ENCODE measurements at places on chromosomes 6 and 20.

DNA sequence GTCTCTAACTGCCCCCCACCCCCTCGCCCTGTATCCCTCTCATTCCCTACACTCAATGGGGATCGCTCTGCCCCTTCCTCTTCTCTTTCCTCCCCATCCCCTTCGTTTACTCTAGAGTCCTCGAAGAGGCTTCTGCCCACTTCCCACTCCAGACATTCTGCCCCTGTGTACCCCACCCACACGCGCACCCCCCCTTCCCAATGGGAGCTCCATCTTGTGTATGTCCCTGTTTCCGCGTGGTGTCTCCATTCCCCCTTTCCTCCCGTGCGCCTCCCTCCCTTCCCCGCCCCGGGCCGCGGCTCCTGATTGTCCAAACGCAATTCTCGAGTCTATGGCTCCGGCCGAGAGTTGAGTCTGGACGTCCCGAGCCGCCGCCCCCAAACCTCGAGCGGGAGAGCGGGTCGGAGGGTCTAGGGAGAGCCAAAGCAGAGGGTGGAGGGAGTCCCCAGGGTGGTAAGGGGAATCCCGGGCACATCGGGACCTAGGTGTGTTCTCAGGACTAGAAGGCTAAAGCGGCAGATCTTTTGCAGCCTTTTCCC, 679 bp upstream of the RING1 start:
- DNase-seq: no peak

DNA sequence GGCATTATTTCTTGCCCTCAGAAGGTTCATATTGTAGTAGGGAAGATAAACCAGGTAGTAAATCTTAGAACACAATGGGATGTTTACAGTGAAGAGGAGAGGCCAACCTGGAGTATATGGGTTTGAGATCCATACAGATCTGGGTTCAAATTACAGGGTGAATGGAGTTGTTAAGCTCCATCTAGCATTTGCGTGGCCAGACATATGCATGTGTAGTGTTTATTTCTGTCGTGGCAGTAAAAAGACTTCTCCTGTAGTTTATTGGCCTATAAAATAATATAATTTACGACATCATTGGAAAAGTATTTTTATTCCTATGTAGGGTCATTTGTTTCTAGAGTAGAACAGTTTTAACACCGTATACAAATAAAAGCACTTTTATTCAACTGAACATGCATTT, 25.2 kb upstream of the TULP4 start:
- no peak for DNase-seq

DNA sequence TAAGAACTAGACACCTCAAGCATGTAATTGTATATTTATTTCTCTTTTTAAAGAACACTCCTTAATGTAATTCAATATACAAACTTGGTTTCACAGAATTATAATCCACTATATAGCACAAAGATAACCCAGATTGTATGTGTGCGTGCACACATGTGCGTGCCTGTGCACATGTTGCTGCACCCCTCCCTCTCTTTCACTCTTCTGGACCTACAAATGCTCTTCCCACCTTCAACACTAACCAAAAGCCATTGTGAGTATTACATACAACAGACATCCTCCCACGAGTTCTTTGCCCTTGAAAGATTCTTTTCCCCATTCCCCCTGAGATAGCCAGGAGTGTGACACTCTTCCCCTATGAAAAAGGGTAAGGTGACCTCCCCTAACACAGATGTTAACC, 193.5 kb downstream of the HIVEP2 start:
- DNase-seq: no peak

- DNase-seq: no peak
Measured at GRCh38 chr6:163655217-163656121, 241.0 kb downstream of the QKI start.

DNA sequence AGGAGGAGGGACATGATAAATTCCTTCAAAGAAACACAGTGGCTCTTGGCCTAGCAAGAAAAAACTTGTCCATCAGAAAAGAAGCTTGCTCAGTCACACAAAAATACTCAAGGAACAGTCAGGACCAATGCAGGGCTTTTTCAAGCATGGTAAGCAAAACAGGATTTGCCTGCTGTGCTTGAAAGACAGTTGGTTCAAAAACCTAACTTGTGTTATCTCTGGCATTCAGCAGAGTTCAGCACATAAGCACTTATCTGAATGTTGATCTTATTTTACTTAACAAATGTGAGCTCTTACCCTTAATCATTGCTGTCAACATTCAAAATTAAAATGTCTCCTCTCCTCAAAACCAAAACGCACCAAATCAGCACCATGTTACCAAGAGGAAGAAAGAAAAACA, 38.3 kb downstream of the ATG5 start:
- DNase-seq: no peak

GRCh38 chr6:169495601-169496000, 206.2 kb downstream of the WDR27 start:
- DNase-seq: no peak

DNA sequence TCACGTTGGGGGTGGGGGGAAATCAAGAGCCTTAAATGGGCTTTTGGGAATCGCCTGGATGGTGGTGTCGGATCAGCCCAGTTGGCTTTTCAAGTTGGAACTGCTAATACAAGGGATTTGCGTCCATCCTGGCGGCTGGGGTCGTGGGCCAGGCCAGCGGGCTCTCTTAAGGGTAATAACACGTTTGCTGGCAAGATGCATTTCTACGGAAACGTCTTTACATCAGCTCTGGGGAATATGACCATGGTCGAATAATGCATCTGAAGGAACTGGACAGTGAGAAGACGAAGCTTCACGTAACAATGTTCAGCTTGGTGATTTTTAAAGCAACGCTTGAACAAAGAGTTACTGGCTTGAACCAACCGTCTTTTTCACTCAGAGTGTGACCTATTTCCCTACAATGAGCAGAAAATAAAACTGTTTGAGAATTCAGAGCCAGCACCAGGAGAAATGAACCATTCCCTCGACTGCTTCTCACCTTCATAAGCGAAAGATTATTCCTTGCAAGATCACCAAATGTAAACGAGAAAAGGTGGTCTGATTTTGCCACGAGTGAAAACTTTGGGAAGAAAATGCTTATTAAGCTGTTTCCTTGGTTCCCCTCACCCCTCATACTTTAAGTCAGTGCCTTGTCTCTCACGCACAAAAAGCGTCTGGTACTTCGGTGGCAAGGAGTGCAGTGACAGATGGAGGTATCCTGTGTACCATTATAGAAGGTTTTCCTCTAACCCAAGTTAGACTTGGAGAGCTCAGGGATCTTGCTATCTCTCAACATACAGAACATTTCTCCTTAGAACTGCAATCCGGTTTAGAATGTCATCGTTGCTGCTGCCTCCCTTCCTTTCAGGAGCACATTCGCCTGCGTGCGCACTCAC, 1.4 kb upstream of the MARCKS start:
- no peak for DNase-seq

DNA sequence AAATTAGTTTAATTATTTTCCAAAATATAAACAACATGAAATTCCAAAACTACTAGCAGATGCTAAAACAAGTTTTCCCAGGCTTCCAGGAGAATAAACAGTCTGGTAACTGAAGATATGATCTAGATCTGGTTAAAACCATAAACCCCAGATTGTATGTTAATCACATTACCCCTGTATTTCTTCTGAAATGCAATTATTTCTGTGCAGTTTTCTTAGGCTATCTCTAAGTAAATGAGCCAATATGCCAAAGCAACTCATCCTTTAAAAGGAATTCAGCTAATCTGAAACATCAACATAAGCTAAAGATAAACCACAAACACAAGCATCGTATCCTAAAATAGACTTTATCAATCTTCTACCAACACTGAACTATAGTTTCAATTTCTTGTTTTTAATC, 44.6 kb upstream of the SENP6 start:
- no peak for DNase-seq

DNA sequence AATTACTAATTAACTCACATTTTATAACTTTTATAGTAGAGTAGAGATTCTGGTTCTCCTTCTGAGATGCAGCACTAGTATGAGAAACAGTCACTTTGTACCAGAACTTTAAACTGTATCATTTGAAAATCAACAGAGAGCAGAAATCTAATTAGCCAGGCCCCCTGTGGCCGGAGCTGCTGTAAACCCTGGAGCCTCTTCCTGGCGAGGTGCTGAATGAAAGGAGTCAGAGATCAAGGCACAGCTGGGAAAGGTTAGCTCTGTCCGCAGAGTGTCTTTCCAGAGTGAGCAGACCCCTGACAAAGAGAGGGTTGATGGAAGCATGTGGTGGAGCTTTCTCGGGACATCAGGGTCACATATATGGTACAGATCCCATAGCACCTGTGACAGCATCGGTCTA, 703.8 kb downstream of the RFPL4B start:
- DNase-seq: no peak

Data from stimulated activated CD8-positive, alpha-beta memory T cell treated with anti-CD3 and anti-CD28 coated beads, Interleukin-2, amount 100 ng/mL, for 1 hour (primary cell).